ENCODE measurements at places on chromosomes 6 and 20.

GRCh38 chr6:19268718-19269117, 568.5 kb upstream of the ID4 start:
- DNase-seq, result no peak

- DNase-seq, result no peak
These were observed 95.6 kb downstream of the JARID2 start for GRCh38 chr6:15341311-15342001.

DNA sequence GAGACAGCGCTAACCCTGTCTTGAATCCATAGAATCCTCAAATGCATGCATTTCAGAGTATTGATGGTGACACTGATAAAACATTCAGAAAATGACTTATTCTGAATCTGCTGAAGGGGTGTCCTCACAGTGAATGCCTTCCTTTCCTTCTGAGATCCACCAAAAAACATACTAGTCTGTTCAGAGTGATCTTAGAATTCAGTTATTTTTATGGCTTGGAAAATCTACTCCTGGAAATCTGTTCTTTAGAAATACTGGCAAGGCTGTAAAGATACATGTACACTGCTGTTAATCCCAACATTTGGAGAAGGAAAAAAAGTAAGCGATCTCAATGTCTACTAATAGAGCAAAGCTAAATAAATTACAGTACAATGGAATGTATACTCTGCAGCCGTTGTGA, 672.6 kb upstream of the AGPAT4 start:
- DNase-seq, result no peak

GRCh38 chr20:63502671-63503172, 3.8 kb upstream of the EEF1A2 start:
- DNase-seq, result no peak

- no peak for DNase-seq
These were observed 156.5 kb downstream of the SH3BGRL2 start for GRCh38 chr6:79787626-79788025.

DNA sequence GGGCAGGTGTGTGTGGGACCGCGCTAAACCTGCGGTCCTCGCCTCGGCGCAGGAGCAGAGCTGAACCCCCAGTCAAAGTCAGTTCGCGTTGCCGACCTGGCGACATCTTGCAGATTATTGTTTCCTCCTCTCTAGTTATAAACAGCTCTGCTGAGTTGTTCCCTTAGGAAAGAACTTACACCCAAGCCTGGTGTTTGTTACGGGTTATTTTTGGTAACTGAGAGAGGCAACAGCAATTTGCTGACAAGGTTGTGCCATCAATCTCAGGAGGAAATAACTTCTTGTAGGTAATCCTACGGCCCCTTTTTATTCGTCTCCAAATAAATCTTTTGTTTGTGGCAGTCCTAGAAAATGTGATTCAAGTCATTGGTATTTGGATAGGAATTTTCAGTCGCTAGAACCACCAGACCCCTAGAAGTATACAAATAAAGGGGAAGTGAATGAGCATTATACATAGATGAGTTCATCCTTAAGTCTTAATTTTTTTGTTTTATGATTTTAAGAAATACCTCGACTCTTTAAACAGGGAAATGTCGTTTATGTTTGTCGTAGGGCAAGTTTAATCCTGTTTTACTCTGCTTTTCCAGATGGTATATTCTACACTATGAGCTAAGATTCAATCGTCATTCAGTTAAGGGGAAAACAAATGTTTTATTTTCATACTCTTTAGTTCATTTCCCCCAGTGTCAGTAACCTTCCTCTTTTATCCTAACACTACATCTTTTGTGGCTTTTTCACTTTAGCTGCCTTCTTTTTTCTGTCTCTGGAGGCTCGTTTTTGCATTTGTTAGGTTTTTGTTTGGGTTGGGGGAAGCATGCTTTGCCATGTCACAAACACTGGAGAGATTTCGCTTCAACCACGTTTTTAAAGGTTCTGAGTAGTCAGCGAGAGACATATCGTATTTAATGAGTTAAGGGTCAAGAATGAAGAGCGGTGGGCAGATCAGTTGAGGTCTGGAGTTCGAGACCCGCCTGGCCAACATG, 1.2 kb downstream of the PM20D2 start:
- DNase-seq, result no peak

- no peak for DNase-seq
These were observed 21.5 kb downstream of the TUBB2B start for GRCh38 chr6:3205913-3206312.

DNA sequence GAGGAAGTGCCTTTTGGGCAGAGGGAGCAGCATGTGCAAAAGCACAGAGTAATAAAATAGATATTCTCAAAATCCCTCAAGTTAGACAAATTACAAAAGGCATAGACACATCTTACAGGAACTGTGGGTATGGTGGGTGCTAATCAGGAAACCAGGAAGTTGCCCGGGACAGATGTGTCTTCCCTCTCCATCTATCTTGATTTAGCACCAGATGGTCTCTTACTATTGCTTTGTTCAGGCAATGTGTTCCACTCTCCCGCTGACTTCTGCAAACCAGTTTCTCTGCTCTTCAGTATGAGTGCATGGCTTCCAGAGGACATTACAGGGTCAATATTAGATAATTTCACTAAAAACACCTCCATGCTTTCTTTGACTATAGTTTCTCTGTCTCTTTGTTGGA, 13.2 kb downstream of the CITED2 start:
- DNase-seq, result no peak

GRCh38 chr6:1240766-1241318, 71.1 kb upstream of the FOXQ1 start:
- no peak for DNase-seq

DNA sequence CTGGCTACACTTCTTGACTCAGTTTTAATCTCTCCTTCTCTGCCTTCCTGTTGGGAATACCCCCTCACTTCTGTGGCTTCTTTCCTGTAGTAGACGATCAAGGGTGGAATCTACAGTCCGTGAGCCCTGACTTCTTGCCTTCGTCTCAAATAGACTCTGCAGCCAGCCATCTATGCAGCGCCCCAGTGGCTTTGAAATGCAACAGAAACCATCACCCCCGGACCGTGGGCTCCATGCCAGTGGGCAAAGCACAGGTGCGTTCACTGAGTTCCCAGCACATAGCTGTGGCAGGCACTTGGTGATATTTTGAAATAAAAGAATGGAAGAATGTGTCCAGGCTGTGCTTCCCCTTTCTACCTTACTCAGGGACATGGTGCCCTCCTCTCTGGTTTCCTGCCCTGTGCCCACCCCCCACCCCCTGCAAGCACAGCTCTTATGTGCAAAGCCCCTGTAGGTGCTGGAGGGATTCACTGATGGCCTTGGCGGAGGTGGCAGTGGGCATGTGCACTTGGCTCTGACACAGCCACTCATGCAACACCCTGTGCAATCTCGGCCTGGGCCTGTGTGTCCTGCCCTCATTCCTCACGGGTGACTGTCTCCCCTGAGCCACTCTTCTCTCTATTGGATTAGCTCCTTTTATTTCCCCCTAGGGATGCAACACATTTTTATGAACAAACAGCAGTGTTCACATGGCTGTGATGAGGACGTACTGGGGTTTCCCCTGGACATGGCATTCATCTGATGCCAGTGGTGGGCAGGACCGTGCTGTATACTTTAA, 5.5 kb upstream of the CDSN start:
- no peak for DNase-seq

DNA sequence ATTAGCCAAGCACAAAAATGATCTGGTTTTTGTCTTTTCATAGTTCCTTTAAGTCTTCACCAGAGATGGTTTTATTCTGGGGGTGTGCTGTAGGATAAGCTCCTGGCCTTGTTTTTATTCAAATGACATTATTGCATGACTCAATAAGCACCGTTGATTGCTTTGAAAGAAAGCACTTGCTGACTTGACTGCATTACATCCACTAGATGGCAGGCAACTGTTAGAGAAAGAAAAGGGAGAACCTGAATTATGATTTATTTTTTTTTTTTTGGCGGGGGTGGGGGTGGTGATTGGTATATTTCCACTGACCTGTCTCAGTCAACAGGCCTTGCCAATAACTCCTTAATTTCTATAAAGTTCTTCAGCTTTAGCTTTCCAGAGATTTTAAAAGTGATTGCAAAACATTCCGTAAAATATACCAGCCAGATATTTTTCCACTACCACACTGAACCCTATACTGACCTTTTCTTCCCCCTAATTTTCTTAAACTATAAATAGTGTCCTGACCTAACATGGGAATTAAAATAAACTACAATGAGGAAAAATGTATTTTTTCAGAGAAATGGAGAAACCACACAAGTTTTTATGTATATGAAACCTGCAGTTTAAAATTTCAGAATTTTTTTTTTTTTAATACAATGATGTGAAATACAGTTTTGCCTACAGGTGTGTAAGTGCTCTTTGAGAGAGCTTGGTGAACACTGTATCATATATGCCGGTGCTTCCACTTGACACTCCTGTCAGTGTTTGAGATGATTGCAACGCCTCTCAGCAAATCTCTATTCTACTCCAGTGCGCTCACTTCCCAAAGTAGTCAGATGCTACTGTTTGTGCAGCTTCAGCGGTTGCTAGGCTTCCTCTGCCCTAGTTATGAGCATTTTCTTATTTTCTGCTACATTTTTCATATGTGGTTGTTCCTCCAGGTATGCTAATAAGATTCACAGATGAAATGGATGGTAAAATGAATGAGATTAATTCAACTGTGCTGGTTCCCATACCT, 274.3 kb downstream of the CD109 start:
- no peak for DNase-seq

- no peak for DNase-seq
These were observed 43.8 kb downstream of the PKIB start for GRCh38 chr6:122654012-122654411.

GRCh38 chr20:47991875-47992488, 206.7 kb upstream of the SULF2 start:
- no peak for DNase-seq

DNA sequence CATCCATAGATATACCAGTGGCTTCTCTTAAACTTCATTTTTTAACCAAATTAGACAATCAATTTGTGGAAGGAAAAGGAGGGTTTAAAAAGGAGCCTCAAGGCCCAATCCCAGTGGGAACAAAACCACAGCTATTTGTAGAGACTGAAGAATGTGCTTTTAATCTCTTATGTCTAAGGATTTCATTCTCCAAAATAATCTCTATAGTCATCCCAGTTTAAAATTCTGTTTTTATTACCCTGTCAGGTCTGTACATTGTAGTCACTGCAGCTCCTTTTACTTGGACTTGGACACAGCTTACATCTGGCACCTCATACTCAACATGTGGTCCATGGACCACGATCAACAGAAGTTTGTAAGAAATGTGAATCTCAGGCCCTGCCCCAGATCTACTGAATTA, 152.1 kb upstream of the STMND1 start:
- no peak for DNase-seq

GRCh38 chr20:52434041-52434425, 242.5 kb upstream of the ZFP64 start:
- no peak for DNase-seq

- DNase-seq, result no peak
These were observed 326.7 kb upstream of the NOX3 start for GRCh38 chr6:155782320-155782731.

GRCh38 chr6:144325232-144325631, 40.1 kb downstream of the UTRN start:
- no peak for DNase-seq

DNA sequence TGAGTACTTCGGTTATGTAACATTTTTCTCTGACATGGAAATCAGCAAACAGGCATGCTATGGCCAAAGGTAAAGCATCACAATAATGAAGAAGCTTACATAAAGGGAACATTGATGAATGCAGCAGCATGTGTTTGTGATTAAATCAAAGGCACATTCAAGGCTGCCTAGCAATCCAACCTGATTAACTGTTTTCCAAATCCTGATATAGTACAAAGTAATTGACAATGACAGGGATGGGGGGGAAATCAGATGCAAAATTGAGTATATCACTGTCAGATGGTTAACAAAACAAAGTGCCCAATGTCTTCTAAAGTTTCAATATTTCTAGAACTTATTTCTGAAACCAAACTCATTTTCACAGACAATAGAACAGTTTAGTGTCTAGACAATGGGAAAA, 39.2 kb upstream of the B3GAT2 start:
- DNase-seq, result no peak

GRCh38 chr20:62929051-62929538, 2.8 kb upstream of the DIDO1 start:
- DNase-seq, result no peak

DNA sequence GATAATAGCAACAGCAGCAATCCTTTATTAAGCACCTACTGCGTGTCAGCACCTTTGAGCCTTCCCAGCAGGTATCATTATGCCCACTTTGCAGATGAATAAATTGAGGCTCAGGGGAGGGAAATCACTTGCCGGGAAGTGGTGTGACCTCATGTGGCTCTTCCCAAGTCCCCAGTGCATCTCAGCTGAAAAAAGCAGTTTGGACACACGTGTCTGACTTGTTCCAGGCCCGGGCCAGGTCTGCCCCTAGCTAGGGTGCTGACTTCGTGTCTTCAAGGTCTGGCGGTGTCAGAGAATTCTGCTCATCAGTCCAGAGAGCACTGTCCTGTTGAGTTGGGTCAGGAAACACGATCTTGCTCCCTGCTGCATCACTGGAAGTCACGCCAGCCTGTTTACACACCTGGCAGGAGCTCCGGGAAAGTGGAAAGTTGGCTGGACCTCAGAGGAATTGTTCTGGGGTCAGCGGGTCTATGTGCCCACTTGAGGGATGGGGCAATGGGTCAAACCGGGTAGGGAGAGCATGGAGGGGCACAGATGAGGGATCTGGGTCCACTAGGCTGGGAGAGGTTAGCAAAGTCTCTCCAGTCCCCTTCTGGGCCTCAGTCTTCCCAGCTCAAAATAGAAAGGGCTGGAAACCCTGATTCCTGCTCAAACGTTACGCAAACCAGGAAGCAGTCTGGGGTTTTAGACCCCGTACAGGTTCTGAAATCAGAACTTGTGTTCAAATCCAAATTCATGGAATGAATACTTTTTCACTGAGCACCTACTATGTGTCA, 10.5 kb downstream of the SLC13A3 start:
- no peak for DNase-seq

DNA sequence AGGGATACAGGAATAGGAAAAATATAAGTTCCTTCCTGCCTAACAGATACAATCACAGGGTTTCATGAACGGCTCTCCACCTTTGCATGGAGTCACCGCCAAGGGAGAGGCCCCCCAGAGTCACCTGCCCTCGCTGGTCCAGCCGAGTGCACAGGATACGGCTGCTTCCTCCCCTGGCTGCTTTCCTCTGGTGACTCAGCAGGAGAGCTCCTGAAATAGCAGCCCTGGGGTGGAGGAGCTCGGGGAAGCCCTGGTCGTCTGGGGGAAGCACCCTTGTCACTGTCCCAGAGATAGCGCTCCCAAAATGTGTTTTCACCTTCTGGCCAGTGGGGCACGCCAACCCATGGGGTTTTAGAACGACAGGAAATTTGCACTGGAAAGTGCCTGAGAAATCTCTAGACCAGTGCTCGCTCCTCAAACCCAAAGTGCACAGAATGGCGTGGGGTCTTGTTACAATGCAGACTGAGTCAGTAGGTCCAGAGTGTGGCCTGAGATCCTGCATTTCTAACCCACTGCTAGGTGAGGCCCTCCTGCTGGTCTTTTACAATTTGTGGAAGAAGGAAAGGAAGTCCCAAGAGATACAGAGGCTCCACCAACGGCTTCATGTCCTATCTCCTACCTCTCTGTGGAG, 35.9 kb upstream of the FAM50B start:
- no peak for DNase-seq

GRCh38 chr6:39553029-39553428, 172.2 kb downstream of the KIF6 start:
- no peak for DNase-seq

GRCh38 chr20:19431906-19432305, 219.5 kb downstream of the SLC24A3 start:
- DNase-seq, result no peak

GRCh38 chr20:51497542-51498467, 44.7 kb downstream of the NFATC2 start:
- no peak for DNase-seq

Data from activated naive CD4-positive, alpha-beta T cell (primary cell).